Stimulated activated CD8-positive, alpha-beta memory T cell treated with anti-CD3 and anti-CD28 coated beads, Interleukin-15, amount 100 ng/mL, for 1 hour (primary cell): ENCODE measurements at places on chromosomes 16 and 17.

DNA sequence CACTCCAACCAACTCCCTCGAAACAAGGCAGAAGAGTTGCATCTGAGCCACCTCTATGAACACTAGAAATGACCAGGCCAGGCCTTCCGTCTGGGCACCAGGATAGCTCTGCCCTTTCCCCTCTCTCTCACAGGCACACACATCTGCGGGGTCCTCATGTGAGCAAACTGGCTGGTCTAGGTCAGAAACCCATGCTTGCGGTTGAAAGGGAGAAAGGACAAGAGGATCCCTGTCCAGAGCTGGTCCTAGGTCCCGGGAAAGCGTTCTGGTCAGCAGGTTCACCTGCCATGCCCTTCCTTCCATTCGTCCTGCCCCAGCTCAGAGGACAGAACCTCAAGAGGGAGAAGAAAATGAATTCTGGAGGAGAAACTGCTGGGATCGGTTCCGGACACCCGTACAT is 2.7 kb downstream of the MNT start:
- DNase-seq = no peak

GRCh38 chr16:88532434-88533241 is 37.6 kb upstream of the ZC3H18 start:
- DNase-seq = no peak

DNA sequence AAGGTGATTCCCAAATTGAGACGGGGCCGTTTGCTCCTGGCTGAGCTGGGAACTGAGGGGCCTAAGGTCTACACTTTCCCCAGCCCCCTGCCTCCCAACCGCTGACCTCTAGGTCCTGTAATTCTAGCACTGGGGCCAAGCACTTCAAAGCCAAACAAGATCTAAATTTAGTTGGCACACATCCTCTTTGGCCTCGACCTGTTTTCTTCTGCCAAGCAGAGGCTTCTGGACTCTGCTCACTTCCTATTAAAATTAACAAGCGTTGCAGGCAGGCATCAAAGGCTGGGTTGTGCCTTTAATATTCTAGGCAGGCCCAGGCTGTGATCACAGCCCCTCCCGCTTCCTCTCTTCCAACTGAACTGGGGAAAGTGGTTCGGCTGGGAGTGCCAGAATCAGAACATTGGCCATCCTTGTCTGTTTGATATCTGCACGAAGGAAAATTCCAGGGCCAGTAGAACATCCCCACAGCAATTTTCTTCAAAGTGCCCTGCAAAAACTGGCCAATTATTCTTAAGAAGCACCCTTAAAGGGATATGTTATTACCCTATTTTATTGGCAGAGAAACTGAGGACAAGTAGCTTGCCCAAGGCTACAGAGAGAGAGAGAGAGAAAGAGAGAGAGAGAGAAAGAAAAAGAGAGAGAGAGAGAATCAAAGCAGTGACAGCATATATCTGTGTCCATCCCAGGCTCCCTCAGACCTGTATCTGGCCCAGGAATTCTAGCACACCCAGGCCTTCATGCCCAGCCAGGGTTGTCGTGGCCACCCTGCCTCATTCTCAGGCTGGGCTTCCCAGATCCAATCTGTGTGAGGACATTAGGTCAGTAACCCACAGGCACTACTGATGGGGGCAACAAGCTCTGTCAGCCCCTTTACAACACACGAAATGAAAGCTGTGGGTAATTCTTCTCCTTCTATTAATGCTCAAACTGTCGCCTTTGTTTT is 12.8 kb upstream of the MT4 start:
- DNase-seq = no peak

DNA sequence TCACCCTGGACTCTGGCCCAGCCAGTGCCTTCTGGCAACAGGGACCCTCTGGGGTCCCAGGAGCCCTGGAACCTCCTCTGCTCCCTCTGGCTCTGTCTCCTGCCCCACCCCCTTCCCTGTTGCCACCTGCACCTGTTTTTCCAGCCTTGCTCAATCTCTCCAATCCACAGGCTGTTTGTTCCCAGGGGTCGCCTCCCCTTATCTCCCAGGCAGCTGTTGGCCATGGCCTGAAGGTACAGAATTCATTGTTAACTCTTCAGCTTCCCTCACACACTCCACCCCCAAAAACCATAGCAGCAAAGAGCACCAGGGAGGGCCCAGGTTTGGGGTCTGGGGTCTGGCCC is 39.3 kb upstream of the TOB1 start:
- no peak for DNase-seq

DNA sequence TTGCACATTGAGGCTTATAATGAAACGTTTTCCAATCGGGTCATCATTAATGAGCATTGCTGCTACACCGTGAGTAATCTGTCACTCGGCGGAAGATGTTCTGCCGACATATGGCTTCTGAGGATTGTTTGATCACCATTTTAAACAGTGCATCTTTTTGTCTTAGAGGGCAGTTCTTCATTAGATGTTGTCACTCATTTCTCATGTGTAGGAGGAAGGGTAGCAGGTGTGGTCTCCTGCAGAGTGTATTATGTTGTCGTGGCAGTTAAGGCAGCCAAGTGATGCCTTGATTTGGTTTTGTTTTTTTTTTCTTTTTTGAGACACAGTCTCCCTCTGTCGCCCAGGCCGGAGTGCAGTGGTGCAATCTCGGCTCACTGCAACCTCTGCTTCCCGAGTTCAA is 50.5 kb downstream of the SEC14L1 start:
- DNase-seq = no peak

GRCh38 chr17:21082001-21082436 is 39.2 kb upstream of the USP22 start:
- no peak for DNase-seq

DNA sequence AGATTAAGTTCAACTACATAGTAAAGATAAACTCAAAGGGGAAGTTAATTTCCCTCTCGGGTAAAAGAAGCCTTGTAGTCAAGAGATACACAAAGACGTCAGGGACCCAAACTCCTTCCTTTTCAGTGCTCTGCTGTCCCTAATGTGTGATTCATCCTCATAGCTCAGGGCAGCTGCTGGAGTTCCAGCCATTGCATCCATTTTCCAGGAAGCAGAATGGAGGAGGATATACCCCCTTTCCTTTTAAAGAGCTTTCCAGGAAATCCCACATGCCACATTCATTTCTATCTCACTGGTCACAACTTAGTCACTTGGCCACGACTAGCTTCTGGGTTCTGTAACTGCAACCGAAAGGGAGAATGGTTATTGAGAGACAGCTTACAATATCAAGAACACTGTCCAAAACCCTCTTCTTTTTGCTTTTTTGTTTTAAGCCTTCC is 95.3 kb downstream of the SOCS1 start:
- no peak for DNase-seq

- no peak for DNase-seq
These were observed 186.1 kb downstream of the RPTOR start for GRCh38 chr17:80730739-80731138.

GRCh38 chr16:12613131-12613991 is 190.3 kb downstream of the CPPED1 start:
- DNase-seq = no peak

- DNase-seq = no peak
These were observed 84.5 kb downstream of the WNT3 start for GRCh38 chr17:46733837-46734475.

DNA sequence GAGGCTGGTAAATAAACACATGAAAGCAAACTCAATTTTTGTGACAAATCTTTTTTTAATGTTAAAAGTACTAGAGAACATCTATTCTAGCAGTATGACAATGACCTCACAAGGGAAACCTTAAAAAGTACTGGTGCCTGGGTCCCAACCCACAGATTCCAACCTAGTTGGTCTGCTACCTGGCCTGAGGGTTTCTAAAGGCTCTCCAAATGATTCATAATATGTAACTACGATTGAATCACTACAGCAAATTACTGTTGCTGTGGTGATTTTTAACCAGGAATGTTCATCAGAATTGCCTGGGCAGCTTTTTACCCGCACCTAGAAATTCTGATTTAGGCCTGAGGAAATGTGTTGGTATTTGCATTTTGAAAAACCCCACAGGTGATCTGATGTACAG is 26.1 kb downstream of the CDR2 start:
- no peak for DNase-seq

- no peak for DNase-seq
These were observed 151.2 kb downstream of the CMIP start for GRCh38 chr16:81595629-81596292.

- no peak for DNase-seq
These were observed 47.6 kb downstream of the HSD17B2 start for GRCh38 chr16:82082543-82083244.
